Stimulated activated CD8-positive, alpha-beta memory T cell treated with anti-CD3 and anti-CD28 coated beads, Interleukin-2, amount 100 ng/mL, for 1 hour (primary cell): ENCODE measurements at places on chromosomes 5 and 9.

DNA sequence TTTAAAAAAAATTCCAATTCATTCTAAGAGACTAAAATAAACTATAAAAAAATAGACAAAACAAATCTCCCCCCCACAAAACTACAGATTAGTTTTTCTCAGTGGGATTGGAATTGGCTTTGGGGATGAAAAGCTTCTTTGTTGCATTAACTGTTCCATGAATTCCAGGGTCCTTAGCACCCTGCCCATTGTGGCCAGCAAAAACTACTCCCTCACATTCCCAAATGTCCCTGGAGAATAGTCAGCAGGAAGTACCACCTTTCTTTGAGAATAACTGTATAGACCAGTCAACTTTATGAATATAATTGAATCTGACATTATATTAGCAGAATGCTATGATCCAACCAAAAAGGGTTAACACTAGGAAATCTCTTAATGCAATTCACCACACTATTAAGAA, 147.9 kb downstream of the LPAR1 start:
- no peak for DNase-seq

GRCh38 chr9:20636888-20637440, 14.7 kb upstream of the MLLT3 start:
- no peak for DNase-seq

- DNase-seq = no peak
Observed at GRCh38 chr9:124017929-124018729, 6.6 kb downstream of the LHX2 start.

DNA sequence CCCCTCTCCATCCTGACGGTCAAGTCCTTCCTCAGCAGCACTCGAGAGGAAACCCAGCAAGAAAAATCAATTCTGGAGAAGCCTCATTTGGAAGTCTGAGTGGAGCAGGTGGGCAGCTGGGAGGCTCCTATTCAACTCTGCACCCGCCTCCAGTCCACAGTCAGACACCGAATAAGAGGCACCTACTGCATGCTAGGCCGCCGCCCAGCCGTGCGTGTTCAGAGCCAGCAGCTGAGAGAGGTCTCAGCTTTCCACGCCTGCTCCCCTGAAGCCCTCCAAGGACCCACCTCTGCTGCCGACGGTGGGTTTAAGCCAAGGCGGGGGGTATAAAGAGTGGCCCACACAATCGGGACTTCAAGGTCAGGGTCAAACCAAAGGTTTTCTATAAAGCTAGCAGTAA, 41.9 kb downstream of the VAV2 start:
- no peak for DNase-seq

DNA sequence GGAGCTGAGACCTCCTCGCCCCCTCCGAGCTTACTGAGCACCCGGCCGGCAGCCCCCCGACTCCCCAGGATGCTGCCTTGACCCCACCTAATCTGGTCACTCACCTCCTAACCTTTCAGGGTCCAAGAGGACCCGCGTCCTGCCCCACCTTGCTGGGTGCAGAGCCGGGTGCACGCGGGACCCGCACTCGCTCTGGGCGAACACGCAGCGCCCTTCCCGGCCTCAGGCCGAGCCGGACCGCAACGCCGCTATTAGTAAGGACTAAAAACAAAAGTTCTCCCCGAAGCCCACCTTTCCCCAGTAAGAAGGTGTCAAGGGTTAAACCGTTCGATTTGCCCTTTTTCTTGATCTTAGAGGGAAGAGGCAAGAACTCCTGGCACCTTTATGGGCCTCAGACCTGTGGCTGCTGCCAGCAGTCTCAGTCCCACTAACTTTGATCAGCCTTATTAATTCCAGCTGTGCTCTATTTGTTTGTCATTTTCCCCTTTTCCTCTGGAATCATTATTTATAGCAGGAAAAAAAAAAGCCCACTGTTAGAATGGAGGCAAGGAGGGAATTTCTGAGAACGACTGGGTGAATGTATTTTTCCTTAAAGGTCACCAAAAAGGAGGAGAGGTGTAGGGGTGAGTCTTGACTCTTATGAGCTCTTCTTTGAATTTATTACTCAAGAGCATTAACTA, 10.5 kb downstream of the IRX2 start:
- no peak for DNase-seq

- no peak for DNase-seq
Observed at GRCh38 chr5:154298065-154298464, 107.5 kb downstream of the GALNT10 start.

DNA sequence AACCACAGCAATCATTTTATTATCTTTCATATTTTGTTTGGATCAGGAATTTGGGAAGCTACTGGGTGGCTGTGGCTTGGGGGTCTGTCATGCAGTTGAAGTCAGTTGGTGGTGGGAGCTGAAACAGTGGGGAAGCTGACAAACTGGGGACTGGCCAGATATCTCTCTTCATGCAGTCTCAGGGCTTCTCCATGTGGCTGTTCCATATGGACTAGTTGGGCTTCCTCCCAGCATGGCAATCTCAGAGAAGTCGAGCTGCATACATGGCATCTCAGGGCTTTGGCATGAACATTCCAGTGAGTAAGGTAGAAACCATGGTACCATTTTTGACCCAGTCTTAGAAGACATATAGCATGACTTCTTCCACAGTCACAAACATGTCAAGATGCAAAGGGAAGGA, 274.8 kb downstream of the ENC1 start:
- DNase-seq = no peak

DNA sequence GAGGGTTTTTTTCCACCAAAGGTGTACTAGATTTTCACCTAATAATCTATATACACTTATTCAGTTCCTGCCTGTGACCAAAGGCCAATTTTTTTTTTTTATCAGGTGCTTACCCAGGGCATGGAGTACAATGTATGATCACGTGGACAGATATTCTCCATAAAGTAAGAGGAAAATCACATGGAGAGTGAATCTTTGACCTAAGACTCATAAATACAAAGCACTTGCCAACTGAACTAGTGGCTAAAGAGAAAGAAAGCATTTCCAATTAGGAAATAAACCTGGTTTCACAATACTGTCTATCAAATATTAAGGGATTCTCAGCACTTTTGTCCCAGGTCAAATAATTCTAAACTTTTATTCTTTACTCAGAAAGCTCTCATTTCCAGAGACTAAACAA, 33.0 kb upstream of the CEP120 start:
- no peak for DNase-seq

GRCh38 chr9:129500161-129500862, 120.6 kb downstream of the C9orf50 start:
- DNase-seq = no peak

DNA sequence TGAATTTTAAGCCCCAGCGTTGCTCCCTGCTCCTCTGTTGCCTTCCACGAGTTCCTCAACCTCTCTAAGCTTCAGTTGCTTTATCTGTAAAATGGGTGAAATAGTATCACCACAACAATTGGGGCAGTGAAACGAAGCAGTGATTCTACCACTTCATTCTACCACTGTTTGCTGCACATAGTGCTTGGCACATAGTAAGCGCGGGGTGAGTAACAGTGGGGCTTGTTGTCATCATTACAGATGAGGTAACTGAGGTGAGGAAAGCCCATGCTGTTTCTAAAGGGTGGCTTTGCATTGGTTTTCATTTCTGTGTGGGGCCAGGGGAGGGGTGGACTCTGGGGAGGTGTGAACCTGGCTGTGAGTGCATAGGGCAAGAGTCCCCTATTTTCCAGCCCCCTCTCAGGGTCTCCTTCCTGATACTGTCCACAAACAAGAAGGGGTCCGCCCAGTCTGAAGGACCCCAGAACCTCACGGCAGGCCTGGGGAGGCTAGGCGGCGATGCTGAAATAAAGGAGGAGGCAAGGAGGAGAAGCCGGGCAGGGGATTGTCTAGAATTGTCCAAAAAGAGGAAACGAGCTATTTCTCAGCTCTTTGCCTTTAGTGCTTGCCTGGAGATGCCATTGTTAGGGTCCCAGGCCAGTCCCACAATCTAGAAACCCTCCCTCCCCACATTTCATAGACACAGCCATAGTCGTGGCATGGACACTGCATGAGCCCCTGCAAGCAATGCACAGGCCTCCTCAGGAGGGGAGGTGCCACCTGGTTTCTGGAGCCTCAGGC, 65.6 kb downstream of the IL6ST start:
- DNase-seq = no peak

GRCh38 chr5:59724482-59725391, 168.8 kb downstream of the PDE4D start:
- no peak for DNase-seq

DNA sequence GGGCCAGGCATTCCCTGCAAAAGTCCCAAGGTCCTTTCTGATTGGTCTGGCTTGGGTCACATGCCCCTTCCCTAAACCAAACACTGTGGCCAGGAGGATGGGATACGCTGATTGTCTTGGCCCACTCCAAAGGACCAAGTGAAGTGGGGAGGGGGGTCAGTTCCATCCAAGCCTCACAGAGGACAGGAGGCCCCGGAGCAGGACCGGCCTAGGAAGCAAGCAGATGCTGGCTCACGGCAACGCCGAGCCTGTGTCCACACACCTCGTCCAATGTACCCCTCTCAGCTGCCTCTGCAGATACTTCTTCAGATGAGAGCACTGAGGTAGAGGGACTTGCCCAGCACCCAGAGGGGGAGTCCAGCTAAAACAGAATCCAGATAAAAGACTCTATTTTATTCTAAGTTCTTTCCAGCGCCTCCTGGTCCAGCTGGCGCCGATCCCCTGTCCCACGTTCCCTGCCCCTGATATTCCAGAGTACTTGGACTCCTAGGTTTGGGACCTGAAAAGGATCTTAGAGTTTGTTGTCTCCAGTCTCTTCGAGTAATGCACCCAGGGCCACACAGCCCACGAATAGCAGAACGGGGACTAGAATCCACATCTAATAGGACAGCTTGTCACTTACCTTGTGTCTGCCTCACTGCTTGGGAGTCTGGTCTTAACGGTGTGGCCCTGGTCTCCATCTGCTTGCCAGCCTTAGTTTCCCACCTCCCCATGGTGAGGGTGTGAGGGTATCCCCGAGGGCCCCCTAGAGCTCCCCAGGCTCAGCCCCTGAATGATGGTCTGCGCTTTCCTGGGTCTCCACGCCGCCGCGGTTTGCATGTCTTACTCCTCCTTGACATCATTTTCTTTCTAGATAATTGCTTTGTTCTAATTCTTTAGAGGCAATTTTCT, 72.4 kb upstream of the UNC5A start:
- DNase-seq = no peak

DNA sequence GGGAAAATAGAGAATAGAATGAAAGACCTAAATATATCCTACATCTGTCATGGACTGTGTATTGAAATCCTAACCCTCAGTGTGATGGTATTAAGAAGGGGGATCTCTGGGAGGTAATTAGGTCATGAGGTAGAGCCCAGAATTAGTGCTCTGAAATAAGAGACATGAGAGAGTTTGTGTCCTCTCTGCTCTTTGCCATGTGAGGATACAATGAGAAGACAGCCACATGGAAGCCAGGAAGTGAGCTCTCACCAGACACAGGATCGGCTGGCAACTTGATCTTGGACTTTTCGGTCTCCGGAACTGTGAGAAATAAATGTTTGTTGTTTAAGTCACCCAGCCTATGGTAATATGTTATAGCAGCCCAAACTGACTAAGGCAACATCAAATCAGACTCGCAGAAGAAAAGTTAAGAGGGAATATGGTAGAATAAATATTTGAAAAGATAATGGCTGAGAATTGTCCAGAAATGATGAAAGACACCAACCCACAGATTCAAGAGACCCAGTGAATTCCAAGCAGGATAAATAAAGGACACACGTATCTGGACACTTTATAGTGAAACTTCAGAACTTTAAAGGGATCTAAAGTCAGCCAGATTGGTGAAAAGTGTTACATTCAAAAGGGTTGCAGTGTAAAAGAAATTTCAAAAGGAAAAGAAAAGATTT, 12.7 kb upstream of the SLC36A1 start:
- no peak for DNase-seq

DNA sequence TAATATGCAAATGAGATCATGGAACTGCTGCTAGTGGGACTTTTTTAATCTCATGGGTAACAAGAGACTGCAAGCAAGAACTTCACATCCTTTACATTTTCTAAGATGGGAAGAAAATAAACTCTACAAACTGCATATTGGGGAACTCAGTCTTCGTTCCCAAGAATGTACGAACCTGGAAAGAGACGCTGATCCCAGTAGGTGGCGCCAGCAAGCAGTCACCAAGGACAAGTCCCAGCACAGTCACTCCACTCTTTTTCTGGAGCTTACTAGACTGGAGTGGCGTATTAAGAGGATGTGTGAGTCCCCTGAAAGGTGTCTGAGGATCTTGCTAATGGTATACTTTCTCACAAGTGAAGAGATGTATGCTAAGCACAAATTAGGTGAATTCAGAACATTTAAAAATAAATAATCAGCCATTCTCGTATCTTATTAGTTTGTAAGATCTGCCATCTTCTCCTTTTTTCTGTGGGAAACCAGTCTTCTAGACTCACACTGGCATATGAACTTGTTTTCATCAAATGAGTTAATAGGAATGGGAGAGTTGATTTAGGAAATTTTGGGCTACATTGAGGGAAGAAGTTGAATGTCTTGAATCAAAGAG, 16.0 kb upstream of the PUM3 start:
- DNase-seq = no peak

- DNase-seq = no peak
Observed at GRCh38 chr5:5726401-5726800, 303.9 kb downstream of the ICE1 start.

DNA sequence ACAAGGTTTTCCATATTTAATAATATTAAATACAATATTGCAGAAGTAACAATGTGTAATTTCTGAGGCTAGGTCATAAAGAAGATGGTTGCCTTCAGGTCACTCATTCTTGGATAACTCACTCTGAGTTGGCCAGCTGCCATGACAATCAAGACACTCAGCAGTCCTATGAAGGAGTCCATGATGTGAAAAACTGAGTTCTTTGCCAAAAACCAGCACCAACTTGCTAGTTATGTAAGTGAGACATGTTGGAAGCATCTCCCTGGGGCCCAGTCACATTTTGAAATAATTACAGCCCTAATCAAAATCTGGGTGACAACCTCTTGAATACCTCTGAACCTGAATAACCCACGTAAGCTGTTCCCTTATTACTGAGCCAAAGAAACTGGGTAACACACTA, 453.2 kb downstream of the CDH18 start:
- DNase-seq = no peak

GRCh38 chr9:36251428-36251827, 6.8 kb downstream of the GNE start:
- DNase-seq = no peak

- no peak for DNase-seq
Observed at GRCh38 chr5:44389090-44389822, at the start of gene FGF10. FGF10 (minus strand) TSS chr5:44389420; CDS start chr5:44388682, 738 bp downstream.
